ENCODE measurements at places on chromosomes 5 and 9.

DNA sequence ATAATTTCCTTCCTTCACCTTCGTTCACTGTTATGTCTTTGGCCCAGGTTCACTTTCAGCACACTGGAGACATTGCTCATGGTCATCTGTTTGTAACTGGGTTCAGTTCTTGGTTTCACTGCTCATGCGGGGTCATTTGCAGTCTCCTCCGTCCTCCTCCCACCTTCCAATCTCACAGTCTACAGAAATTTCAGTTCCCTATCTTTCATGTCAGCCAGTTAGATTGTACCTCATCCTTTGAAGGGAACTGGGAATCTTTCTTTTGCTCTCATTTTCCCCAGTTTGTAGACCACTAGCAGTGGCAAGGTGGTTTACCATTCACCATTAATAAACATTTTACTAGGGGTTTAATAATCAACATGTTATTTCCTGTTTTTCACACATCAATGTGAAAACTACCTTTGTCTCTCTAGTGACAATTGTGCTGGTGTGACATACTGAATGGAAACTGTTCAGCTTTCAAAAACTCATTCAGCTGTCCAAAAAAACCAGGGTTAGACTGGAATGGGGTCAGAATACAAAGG lies 100.9 kb upstream of the IL6ST start:
- no peak for DNase-seq

DNA sequence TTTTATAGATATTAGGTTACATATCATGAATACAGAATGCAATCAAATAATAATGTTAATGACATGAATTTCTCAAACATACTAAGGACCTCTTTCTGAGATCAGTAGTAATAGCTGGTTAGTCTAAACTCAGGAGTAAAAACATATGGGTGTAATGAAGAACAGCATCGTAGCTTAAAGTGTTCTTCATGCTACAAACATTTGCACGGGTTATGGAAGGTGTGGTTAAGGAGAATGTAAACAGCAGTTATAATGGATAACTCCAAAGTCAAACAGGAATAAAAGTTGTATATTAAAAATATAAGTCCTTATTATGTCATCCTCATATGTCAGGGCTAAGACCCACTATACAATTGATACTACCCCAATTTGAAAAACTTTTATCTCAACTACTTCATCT lies 112.5 kb downstream of the RICTOR start:
- DNase-seq, result no peak

GRCh38 chr9:118091711-118092500 lies 387.7 kb downstream of the TLR4 start:
- DNase-seq, result no peak

DNA sequence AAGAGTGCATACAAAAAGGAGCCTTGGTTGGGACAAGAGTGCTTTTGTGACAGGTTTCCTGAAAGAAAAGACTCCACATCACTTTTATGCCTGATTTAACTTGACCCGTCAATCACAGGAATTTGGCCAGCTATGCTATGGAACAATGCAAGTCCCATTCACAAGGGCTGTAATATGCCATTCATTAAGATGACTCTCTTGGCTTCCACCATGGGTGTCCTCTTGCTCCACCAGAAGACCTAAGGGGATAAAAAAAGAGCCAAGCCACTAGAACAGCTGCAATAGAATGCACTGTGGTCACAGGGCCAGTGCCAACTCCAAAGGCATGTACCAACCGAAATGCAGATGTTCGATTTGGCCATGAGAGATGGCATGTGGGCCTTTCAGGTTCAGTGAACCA lies 480.1 kb upstream of the MPDZ start:
- DNase-seq, result no peak

DNA sequence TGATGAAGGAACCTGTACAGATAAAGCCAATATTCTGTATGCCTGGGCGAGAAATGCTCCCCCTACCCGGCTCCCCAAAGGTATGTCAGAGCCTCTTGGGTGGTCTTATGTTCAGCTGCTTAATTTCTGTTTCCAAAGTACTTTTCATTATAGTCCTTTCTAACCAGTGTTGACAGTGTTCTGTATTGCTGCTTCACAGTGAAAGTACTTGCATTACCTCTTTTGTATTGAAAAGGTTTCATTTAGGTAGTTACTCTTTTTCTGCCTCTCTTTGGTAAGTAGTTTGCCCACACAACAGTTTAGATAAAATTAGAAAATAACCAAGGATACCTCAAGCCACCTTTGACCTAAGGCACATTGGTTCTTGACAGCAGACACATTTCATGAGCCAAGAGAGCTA lies 169.9 kb downstream of the PAM start:
- DNase-seq, result no peak

DNA sequence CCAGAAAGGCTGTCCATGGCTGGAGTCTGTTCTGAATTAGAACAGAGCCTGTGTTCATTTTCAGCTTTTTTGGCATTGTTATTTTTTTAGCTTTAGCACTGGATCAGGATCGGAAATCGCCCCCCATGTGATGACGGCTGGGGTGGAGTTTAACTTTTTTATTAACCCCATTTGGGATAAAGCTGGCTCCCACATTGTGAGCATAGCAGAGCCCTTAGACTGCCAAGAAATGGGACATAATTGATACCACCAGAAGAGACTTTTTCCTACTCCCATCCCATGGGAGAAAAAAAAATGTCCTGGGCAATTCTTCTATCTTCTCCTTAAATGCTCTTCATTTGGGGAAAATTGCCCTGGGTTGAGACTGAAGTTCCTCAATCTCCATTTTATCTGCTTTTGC lies 52.4 kb downstream of the SLIT3 start:
- no peak for DNase-seq

- no peak for DNase-seq
These were observed 8.9 kb upstream of the FBXW11 start for GRCh38 chr5:172015346-172015745.

- no peak for DNase-seq
These were observed 3.4 kb downstream of the HIGD2A start for GRCh38 chr5:176391999-176392398.

GRCh38 chr9:113876151-113876992 lies at the start of gene ZNF618:
ZNF618 (plus strand) TSS chr9:113876309; CDS start chr9:113876381, 72 bp downstream.
- DNase-seq, result peak; percentile 64

DNA sequence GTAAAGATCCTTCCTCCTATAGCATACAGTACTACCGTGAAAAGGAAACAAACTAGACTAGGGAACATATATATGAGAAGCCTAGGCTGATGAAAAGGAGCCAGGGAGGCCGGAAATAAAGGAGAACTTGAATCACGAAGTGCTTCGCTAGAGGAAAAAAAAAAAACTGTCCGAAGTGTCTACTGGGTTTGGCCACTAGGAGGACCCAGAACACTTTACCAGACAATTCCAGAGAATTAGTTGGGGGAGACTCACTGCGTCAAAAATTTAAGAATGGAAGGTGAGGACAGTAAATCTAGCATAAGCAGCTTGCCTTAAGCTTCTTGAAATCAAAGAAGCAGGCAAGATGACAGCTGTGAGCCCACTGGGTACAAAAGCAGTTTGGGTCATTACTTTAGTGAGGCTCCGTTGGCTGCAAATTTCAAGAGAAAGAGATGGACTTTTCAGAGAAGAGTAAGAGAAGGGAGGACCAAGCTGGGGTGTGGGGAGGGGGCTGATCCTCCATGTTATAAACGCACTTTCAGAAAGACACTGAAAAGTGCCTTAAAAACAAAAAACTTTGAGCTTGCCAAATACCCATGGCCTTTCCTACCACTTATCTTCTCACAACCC lies 47.4 kb downstream of the P4HA2 start:
- DNase-seq, result no peak

DNA sequence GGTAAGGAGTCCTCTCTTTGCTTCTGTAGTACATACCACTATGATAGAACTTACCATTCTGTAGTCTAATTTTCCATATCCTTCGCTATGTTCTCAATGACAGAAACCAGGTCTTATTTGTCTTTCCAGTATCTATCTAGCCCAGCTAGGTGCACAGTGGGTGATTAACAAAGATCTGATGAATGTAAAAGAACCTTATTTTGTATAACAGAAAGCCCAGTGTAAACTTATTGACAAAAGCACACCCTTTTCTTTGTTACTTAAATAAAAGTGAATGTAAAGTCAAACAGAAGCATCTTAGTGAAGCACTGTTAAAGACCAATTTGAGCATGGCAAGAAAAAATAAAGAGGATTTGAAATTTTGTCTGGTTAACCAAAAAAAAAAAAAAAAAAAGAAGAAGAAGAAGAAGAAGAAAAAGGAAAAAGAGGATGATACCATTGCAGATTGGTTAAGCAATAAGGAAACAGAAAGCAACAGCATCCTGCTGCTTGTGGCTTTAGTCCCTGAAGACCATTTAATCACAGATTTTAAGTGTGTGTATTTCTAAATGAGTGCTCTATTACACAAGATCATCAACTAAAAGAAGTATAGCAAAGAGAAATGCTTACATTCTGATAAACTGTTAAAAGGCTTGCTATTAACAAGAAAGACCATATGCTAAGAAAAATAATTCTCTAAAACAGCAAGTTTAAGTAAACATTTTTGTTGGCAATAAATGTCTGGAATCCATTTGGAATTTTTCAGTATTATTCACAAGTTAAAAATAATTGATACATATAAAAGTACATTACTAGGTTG lies 21.2 kb downstream of the MEGF9 start:
- DNase-seq, result no peak

- DNase-seq, result no peak
These were observed 200.0 kb upstream of the S1PR3 start for GRCh38 chr9:88791105-88791805.

- DNase-seq, result no peak
These were observed 47.8 kb upstream of the SLC1A3 start for GRCh38 chr5:36558641-36559040.

DNA sequence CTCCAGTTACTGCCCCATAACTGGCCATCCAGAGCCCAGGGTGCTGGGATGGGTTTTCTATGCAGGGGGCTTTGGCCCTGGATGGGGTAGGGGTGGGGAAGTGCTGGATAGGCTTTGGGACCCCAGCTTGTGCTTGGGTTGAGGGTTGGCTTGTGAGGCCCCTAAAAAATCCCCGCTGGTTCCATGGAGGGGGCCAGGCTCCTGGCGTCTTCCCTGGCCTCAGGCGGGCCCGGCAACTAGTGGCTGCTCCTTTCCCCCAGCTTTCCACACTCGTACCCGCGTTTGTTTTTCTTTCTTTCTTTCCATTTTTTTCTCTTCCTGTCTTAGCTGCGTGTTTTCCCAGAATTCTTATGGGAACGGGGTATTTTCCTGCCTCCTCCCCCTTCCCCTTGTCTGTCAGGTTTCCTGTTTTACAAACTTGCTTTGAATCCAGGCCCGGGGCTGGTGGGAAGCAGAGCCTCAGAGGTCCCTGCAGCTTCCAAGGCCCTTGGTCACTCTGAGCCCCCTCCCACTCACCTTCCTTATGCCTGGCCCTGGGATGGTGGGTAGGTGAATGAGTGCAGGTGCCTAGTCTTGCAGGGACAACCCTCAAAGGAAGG lies 40.2 kb downstream of the RGS3 start:
- no peak for DNase-seq

GRCh38 chr9:10041726-10042229 lies 571.0 kb downstream of the PTPRD start:
- no peak for DNase-seq

GRCh38 chr9:86298873-86299272 lies 16.5 kb upstream of the ISCA1 start:
- no peak for DNase-seq

- no peak for DNase-seq
These were observed 58.6 kb upstream of the CCDC112 start for GRCh38 chr5:115355095-115355494.

- DNase-seq, result no peak
These were observed 11.8 kb downstream of the ALDH1B1 start for GRCh38 chr9:38404314-38404713.

- DNase-seq, result no peak
These were observed 278.1 kb upstream of the CD180 start for GRCh38 chr5:67474597-67475238.

DNA sequence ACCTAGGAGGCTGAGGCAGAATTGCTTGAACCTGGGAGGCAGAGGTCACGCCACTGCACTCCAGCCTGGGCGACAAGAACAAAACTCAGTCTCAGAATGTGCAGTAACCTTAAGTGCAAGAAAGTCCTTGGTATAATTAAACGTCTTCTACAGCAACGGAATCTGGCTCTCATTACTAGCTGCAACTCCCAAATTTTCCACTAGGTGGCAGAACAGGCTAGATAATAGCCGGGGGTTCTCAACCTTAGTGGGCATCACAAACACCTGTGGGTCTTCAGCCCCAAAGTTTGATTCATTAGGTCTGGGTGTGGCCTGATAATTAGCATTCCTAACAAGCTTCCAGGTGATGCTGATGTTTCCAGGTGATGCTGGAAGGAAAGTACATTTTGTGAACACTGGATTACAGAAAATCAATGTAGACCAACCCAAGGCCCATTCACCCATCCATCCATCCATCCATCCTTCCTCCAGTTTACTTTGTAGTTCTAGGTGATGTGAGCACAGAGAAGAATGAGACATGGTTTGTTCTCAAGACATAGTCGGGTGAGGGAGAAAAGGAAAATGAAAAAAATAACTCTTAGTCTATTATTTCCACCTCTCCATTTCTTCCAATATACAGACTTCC lies 37.3 kb downstream of the FBXW2 start:
- peak; percentile 60 for DNase-seq

DNA sequence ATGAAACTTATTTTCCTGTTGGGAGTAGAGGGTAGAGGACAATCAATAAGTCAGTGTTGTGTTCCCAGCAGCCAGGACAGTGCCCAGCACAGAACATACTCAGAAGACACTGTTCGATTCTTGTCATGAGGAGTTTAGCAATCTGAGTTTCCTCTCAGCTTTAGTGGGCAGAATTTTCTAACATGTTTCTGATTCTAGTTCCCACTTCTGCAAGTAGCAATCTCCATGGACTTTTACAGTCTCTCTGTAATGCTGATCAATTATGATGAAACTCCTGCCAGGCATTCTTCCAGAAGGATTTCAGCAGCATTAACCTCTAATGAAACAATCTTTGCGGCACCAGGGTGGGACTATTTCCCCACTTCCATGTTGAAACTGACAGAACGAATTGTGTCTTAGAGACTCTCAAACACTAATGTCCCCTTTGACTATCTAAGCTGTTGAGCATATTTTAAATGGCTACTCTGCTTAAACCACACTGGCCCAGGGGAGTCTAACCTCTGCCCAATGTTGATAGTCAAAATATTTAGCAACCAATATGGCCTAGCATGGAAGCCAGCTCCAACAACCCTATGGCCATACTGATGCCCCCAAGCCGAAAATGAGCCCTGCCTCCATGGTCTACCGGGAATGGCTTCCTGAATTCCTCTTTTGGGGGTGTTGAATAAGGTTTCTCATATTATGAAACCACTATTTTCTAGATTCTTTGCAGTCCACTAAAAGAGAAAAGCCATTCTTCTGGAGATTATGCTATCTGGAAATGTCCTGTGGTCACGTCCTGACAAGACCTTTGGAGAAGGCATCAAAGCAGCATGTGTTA lies 484.3 kb downstream of the BNC2 start:
- DNase-seq, result no peak

- peak; percentile 20 for DNase-seq
These were observed 4.7 kb downstream of the IFNA8 start for GRCh38 chr9:21413624-21414023.

GRCh38 chr5:6936031-6936430 lies 222.8 kb downstream of the TENT4A start:
- DNase-seq, result no peak
